Fibroblast of skin of back (primary cell): ENCODE measurements at places on chromosomes 6 and 20.

DNA sequence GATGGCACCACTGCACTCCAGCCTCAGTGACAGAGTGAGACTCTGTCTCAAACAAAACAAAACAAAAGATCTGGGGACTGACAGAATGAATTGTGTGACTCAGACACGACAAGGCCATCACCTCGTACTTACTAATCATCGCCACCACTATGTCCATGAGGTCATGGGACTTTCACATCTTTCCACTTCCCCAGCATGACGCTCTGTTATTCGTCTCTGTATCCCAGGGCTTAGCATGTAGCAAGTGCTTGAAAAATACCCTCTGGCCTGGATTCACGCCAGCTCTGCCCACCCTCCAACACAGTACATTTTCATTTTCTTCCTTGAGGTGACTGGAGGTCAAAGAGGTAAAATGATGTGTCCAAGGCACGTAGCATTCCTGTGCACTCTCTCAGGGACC is 27.8 kb downstream of the FGD2 start:
- peak; percentile 37 for DNase-seq

DNA sequence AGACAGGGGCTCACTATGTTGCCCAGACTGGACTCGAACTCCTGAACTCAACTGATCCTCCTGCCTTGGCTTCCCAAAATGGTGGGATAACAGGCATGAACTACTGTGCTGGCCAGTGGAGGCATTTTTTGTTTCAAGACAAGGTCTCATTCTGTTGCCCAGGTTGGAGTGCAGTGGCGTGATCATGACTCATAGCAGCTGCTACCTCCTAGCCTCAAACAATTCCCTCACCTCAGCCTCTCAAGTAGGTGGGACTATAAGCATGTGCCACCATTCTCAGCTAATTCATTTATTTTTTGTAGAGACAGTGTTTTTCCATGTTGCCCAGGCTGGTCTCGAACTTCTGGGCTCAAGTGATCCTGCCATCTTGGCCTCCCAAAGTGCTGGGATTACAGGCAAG is 17.2 kb downstream of the ENPP3 start:
- no peak for DNase-seq

GRCh38 chr6:6790393-6790792 is 201.9 kb downstream of the LY86 start:
- no peak for DNase-seq

DNA sequence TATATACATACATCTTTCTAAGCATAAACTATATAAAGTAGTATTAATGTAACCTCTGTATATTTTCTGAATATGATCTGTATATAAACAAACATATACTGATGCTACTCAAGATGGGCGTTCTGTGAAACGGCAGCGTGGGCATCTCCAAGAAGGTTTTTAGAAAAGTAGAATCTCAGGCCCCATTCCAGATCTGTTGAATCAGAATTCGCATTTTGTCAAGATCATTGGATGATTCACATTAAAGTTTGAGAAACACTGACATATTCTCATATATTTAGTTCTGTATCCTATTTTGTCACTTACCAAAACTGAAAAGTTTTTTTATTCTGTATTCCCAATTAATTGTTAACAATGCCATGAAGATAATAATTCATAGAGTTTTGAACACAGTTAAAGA is 5.5 kb downstream of the C6orf141 start:
- no peak for DNase-seq

GRCh38 chr6:24655215-24655614 is 9.2 kb upstream of the KIAA0319 start:
- DNase-seq: no peak

- no peak for DNase-seq
These were observed 74.7 kb downstream of the SLC23A2 start for GRCh38 chr20:4926531-4927156.

DNA sequence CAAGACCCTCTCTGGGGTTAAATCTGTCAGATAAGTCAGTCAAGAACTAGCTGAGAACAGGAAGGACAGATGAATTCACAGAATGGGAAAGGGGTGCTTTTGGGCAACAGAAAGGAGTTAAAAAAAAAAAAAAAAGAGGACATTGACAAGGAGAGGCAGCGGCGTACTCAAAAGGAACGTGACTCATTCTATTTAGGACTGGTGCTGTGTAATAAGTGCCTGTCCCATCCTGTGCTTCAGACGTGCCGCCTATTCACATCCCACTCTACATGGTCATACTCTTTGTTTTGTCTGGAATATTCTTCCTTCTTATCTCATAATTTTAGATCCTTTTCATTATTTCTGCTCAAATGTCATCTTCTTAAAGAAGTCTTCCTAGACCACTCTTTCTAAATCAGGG is 101.1 kb upstream of the EMILIN3 start:
- no peak for DNase-seq

DNA sequence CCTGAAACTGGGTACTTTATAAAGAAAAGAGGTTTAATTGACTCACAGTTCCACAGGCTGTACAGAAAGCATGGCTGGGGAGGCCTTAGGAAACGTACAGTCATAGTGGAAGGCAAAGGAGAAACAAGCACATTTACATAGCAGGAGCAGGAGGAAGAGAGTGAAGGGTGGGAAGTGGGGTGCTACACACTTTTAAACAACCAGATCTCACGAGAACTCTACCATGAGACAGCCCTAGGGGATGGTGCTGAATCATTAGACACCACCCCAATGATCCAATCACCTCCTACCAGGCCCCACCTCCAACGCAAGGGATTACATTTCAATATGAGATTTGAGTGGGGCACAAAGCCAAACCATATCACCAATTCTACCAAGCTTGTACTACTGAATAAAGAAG is 7.4 kb upstream of the FNDC1 start:
- DNase-seq: no peak

- peak; percentile 51 for DNase-seq
These were observed 167.8 kb downstream of the JARID2 start for GRCh38 chr6:15413466-15414234.

DNA sequence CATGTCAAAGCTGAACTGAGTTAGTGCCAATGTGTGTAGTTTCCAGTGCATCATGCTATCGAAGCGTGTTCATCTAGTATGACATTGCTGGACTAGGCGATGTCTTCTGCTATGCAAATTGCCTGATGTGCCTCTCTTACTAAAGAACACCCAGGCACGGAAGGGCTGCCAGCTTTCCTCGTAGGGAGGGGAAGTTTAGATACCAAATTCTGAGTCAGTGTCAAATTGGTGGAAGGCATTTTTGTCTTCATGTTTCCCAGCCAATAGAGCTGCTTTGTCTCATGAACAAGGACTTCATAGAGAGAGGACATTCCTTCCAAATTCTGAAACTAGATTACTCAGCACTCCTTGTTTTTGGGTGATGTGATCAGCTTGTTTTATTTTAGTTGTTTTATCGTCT is 320.1 kb downstream of the BTBD3 start:
- DNase-seq: peak; percentile 60

DNA sequence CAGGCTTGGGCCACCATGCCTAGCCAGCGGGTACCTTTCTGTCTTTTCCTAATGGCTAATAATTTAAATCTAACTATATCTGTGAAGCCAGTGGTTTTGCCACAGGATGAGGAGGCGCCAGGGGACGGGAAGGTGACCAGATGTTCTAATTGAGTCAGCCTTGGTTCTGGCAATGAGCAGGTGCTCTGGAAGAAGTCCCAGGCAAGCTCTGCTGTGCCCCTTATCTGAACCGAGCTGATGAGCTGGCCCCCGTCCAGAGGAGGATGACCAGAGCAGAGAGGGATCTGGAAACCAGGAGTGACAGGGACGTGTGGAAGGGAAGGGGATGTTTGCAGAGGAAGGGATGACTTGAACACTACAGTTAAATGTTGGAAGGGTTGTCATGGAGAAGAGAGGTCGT is 46.7 kb downstream of the SLC35D3 start:
- DNase-seq: no peak

DNA sequence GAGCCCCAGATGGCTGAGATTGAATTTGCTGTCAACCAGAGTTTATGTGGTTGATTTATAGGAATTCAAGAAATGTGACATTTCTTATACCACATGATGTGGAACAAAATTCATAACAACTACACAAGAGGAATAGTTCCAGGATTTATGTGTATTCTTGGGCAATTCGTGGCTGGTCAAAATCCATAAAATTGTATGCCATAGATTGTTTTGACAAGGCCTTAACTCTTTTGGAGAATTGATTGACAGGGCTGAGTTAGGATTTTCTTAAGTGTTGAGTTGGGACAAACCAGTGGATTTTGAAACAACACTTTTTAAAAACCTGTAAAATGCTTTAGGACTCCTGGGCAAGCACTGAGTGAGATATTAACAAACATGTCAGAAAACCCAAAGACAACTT is 19.4 kb upstream of the SLC2A12 start:
- no peak for DNase-seq

- DNase-seq: no peak
These were observed 150.0 kb upstream of the AHI1 start for GRCh38 chr6:135647521-135647920.

DNA sequence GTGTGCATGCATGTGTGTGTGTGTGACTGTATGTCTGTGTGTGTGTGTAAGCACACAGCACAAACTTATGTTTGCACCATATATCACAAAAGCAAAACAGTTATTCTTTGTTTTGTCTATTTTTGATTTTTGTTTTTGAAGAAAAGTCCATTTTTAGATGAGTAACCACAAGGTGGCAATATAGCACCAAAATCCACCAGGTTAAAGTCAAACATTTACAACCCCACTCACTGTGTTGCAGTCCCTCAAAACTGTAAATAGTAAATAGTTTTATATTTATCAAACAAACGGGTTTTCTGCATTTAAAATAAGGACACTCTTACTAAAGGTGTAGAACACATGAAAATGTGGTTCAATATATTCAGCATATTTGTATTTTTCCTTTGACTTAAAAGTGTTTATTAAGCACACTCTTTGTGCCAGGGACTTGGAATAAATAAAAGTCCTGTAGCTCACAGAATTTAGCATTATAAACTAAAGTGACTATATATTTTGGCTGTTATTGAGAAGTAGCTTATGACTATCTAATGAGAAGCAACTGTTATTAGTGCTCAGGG is 118.5 kb downstream of the GFRAL start:
- DNase-seq: peak; percentile 28

DNA sequence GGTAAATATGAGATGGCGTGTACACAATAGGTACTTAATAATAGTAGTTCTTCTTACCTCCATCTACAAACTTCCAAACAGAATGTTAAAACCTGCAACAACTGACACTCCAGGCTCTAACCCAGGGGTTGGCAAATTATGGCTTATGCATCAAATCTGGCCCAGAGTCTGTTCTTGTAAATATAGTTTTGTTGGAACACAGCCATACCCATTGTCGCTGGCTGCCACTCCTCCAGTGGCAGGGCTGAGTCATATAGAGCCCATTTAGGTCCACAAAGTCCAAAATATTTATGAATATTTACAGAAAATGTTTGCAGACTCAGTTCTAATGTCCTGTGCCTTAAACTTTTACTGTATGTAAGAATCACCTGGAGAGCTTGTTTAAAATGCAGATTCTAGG is 69.9 kb upstream of the BTBD3 start:
- DNase-seq: no peak

- DNase-seq: peak; percentile 66
These were observed 497.8 kb downstream of the PREX1 start for GRCh38 chr20:48329676-48330664.

DNA sequence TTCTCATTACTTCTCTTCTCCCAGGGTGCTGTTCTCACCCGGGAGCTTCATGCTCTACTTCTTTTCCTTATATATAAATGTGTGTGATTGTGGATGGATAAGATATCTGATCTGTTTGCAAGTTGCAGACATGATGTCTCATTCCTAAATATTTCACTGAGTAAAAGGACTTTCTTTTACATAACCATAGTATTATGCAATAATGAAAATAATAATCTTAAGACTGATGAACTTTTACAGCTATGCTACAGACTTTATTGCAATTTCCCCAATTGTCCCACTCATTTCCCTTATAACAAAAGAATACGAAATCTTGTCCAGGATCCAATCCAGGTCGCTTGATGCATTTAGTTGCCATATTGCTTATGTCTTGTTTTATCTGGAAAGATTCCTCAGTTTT is 284.5 kb upstream of the JAG1 start:
- DNase-seq: no peak

GRCh38 chr6:150631283-150631983 is 31.7 kb downstream of the PLEKHG1 start:
- no peak for DNase-seq

GRCh38 chr6:39154705-39155104 is 39.7 kb upstream of the SAYSD1 start:
- no peak for DNase-seq

- no peak for DNase-seq
These were observed 67.9 kb upstream of the MAP3K7 start for GRCh38 chr6:90654806-90655205.

GRCh38 chr6:90274451-90275030 is 22.1 kb downstream of the BACH2 start:
- DNase-seq: no peak

DNA sequence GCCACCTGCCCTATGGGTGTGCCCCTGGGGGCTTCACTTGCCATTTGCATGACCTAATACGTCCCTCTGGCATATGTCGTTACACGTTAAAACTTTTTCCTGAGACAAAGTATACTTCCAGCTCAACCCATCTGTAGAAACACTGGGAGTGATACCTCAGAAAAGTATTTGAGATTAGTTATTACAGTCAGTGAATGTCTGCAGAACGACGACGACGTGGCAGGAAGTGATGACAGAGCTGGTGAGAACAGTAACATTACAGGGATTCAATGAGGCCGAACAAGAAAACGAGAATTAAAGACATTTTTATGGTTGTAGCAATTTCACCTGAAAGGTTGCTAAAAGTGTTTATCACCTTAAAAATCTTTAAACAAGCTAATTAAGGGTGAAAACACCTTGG is 40.2 kb downstream of the SASH1 start:
- DNase-seq: no peak

DNA sequence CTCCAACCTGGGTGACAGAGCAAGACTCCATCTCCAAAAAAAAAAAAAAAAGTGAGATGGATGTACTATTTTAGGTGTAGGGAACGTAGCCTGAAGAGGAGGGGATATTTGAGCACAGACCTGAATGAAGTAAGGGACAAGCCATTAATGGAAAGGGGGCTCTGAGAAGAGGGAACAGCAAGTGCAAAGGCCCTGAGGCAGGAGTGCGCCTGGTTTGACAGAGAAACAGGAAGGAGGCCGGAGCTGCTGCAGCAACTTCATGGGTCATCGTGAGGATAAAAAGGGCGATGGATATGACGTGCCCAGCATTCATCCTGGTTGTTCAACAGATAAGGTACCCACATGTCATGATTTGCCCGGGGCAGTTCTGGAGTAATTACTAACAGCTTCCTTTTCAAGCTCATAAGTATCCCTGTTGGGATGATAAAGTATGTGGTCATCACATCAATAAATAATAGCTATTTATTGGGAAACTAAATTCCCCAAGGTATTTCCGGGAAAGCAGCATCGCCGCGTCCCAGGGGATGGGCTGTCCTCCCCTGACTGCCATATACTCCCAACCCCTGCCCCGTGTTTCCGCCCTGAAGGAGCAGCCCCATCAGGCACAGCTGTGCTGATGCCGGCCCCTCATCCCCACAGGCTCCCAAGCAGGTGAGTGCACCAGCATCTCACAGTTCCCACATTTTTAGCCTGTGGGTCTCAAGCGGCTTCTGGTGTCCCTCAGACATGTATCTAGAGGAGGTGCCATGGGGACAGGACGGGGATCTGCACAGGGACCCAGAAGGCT is 43.4 kb downstream of the DLGAP4 start:
- DNase-seq: no peak
